ENCODE measurements at places on chromosomes 1 and 21.

DNA sequence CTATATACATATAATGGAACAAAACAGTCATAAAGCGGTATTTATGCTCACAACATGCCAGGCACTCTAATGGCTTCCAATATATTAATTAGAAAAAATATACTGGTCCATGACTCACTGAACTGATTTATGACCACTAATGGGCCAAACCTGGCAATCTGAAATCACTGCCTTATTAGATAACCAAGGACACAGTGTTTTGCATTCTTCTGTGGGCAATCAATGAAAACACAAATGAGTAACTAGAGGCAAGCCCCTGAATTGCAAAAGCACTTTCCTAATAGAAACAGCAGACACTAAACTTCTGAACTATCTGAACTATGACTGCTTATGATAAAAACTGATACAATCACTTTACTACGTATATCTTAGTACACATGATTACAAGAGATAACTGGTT lies 3.5 kb downstream of the GCLM start:
- DNase-seq: no peak

DNA sequence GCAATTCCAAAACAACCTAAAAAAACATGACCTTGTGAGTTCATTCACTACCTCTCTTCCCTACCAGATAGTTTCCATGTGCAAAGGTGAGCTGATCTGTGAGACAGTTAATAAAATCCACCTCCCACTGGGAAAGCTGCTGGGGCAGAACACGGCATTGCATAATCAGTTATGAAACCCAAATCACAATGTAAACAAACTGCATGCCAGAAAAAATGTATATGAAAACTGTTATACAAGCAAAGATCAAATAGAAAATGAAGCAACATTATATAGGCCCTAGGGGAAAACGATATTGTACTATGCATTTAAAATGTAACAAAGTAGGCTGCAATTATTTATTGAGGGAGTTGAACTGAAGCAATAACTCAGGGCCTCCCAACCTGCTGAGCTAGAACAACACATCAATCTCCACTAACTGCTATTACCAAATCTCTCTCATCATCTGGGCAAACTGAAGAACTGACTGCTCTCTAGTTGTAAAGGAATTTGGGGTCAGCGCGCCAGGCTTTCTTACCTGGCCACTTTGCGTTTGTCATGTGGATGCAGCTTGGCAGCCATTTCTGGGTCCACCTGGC lies 31.0 kb downstream of the TRIT1 start:
- no peak for DNase-seq

DNA sequence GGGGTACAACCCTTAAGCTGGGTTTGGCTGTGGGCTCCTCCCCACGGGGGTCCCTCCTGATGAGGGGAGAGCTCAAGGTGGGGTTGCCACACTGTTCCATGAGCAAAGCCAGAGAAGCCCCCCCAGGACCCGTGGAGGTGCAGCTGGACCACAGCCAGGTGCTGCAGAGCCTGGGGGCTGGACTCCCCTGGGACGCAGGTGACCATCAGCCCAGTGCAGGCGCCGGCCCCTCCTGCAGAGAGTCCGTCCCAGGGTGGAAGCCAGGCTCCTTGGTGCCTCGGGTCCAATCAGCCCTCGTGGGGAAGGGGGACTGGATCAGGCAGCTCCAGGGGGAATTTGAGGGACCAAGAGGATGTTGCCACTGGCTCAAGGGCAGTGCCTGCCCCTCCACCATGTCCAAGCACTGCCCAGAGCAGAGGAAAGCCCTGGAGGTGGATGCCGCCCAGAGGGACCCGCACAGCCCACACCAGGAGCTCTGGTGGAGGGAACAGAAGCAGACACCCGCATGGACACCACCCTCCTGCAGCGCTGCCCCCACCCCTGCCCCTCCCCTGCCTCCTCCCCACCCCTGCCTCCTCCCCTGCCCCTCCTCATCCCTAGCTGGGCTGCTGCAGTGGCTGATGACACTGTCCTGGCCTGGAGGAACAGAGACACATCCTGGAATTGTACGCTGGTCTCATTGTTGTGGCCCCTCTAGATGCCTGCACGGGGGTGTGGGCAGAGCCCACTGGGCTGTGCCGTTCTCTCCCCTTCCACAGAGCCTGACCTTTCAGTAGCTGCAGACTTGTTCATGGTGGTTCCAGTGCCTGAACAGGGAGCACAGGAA lies 30.8 kb upstream of the COL18A1 start:
- DNase-seq: no peak

DNA sequence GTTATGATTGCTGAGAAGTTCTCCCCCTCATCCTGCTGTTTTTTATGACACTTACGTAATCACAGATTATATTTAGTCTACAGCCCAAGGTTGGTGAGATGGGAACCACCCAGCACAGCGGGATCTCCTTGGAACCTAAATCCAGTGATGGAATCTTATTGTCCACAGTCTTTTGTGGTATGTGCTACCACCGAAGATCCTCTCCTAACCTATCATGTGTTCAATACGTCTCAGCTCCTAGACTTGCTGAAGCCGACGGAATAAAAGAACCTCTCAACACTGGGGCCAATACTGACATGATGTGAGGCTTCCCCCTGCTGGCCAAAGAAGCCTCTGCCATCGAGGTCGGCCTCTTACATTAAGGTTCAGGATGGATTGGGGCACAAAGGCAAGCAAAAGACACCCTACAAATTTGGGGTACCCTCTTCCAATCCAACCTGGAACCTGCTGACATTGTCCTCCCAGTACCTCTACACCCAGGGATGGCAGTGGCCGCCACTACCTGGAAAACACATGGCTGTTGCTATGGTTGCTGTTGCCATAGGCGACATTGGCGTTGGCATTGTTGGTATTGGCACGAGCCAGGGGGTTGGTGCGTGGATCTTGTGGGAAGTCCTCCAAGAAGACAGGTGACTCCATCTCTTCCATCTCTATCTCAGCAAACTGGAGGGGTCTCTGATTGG lies 19.4 kb upstream of the KIF21B start:
- peak; percentile 42 for DNase-seq

- no peak for DNase-seq
Measured at GRCh38 chr1:179153217-179153616, 71.3 kb downstream of the TOR3A start.

- DNase-seq: no peak
Measured at GRCh38 chr1:33248244-33248643, 8.0 kb upstream of the ZNF362 start.

DNA sequence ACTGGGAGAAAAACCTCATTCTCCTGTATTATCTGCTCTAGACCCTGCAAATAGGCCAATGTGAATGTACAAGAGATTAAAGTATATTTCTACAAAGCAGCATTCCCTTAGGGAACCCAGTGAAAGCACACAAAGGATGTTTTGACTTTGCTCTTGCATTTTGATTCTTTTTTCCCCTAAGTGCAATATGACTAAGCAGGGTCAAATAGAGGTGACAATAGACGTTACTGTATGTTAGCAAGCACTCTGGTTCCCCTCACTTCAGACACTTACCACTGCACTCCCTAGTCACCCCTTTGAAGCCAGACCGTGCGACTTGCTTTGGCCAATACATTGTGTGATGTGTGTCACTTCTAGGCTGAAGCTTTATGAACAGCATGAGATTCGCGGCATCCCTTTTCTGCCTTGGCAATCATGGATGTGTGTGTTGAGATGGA lies 209.7 kb downstream of the RHOU start:
- no peak for DNase-seq

DNA sequence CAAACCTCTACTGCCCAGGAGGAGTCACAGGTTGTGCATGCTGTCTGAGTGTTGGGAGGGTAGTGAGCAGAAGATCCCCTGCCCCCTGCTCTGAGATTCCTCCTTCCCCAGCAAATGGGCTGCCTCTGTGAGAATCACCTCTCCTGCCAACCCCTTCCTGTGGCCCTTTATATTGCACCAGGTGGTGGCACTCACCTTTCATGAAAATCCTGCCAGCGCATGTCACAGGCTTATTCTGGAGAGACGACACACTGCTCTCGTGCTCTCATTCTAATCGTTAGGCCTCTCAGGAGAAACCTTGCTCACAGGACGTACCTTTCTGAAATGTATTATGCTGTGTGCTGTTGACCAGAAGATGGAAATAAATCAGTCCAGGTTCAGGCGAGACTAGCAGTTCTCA lies 113.7 kb downstream of the RGL1 start:
- no peak for DNase-seq

GRCh38 chr1:205091043-205091740 lies 6.9 kb upstream of the TMEM81 start:
- no peak for DNase-seq

- no peak for DNase-seq
Measured at GRCh38 chr1:213761845-213762407, 225.8 kb upstream of the PROX1 start.

DNA sequence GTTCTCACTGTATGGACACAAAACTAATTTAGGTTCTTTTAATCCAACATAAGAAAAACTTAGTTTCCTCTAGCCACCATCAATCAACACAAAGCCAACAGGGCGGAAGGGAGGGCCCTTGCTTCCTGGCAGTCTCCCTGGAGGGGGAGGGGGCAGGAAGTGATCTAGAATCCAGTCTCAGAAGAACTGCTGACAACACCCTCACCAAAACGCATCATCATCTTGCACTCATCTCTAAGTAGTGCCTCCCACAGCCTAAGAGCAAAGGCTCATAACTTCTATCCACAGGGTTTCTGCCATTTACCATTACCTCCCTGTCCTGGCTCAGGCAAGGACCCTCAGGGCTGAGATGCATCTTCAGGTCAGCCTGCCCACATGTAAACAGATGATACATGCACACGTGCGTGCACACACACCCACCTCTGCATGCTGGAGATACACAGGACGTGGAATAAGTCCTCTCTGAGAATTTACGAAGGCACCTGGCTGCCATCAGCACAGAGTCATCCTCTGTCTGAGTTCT lies 20.5 kb downstream of the HIVEP3 start:
- DNase-seq: no peak

GRCh38 chr1:43292216-43292615 lies 6.8 kb upstream of the C1orf210 start:
- no peak for DNase-seq

DNA sequence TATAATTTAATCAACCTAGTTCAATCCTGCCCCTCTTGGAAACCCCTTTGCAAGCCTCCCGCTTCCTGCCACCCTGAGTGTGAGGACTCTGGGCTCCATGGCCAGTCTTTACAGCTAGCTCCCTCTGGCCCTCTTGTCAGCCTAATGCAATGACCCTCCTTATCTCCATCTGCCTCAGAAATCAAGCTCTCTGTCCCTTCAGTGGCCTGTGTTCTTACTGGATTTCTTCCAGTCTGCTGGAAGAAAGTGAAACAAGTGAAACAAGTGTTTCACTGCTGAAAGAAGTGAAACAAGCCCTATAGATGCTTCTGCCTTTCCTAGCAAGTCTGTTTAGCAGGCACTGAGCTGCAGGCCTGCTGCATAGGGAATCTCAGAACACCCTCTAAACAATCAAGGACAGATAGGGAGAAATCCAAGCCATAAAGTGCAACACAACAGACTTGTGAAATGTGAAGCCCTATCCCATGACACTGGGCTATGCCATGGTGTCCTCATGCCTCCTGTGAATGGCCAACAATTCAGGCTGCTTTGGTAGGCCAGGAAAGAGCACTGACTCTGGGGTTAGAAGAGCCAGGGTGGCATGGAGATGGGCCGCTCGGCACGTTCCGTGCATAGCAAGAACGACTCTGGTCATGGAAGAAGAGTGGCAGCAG lies 55.9 kb downstream of the FAM163A start:
- no peak for DNase-seq
